ENCODE measurements at places on chromosomes 3 and 15.

- no peak for DNase-seq
These were observed 7.5 kb downstream of the KNSTRN start for GRCh38 chr15:40389824-40390595.

- no peak for DNase-seq
These were observed 9.7 kb upstream of the XIRP1 start for GRCh38 chr3:39202094-39202493.

DNA sequence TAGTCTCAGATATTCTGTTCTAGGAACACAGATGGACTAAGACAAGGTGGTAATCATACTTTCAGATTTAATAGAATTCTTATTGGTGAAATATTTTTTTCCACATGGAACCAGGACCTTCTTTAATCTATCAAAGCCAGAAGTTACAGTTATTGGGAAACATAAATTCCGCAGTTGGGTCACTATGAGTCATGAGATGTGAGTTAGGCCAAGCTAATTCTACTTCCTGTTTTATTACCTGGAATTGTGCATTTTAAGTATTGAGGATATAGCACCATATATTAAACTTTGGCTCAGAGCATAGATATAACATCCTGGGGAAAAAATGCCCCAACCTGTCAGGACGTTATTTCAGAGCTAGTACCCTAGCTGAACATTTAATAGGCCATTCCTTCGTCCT lies 96.4 kb upstream of the P3H2 start:
- no peak for DNase-seq

GRCh38 chr15:65146438-65146837 lies 12.8 kb upstream of the PDCD7 start:
- no peak for DNase-seq

DNA sequence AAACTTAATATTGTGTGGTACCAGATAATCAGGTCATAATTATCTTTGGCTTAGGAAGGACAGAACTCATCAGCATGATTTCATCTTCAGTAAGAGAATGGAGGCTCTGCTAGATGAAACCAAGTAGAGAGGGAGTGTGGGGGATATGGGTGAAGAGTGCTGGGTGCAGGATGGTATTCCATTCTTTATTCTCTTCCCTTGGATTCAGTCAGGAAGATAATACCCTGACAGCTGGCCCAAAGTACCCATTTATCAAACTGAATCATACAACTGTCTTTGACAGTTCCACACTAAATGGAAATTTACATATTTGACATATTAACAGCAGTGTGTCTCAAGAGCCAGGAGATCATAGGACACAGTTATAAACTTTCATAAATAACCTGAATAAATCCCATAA lies 44.7 kb downstream of the GOLIM4 start:
- DNase-seq, result no peak
